Activated CD8-positive, alpha-beta memory T cell treated with anti-CD3 and anti-CD28 coated beads, Interleukin-2, amount 50 U/mL, for 48 hours (primary cell): ENCODE measurements at places on chromosomes 13 and 19.

DNA sequence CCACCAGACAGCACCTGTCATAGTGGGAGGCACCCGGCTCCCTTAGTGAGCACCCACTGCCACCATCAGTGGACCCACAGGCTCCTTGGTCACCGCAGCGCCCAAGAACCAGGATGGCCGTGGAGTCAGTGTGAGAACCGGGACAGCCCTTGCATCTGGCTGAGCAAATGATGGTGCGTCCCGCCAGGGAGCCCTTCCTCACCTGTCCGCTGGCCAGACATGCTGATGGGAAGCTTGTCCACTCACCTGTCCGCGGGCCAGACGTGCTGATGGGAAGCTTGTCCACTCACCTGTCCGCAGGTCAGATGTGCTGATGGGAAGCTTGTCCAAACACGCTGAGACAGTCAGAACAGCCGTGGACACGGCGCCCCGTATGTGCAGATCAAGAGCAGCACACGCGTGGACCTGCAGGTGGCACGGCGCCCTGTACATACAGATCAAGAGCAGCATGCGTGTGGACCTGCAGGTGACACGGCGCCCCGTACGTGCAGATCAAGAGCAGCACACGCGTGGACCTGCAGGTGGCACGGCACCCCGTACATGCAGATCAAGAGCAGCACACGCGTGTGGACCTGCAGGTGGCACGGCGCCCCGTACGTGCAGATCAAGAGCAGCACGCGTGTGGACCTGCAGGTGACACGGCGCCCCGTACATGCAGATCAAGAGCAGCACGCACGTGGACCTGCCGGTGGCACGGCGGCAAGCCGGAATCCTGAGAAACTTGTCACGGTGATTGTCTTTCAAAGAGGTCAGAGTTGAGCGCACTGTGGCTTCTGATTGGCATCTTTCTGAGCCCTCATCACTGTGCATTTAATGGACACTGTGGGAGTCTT lies 40.7 kb upstream of the DCUN1D2 start:
- DNase-seq, result no peak

DNA sequence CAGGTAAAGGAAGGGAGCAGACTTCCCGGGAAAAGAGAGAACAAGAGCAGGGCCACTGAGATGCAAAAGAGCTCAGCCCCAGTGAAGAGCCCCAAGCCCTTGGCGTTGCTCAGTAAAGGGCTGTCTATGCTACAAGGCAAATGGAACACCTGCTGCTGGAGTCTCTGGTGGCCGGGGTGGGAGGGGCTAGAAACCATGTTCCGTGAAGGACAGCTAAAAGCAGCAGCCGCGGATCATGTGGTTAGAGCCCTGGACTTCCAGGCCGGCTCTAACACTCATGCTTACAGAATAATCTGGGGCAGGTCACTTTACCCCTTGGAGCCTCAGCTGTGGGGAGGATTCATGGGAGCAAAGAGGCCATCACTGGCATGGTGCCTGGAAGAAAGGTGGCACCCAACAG lies 17.8 kb downstream of the POU2F2 start:
- no peak for DNase-seq

- peak; percentile 52 for DNase-seq
Measured at GRCh38 chr19:52786078-52786463, 520 bp downstream of the ZNF600 start.

DNA sequence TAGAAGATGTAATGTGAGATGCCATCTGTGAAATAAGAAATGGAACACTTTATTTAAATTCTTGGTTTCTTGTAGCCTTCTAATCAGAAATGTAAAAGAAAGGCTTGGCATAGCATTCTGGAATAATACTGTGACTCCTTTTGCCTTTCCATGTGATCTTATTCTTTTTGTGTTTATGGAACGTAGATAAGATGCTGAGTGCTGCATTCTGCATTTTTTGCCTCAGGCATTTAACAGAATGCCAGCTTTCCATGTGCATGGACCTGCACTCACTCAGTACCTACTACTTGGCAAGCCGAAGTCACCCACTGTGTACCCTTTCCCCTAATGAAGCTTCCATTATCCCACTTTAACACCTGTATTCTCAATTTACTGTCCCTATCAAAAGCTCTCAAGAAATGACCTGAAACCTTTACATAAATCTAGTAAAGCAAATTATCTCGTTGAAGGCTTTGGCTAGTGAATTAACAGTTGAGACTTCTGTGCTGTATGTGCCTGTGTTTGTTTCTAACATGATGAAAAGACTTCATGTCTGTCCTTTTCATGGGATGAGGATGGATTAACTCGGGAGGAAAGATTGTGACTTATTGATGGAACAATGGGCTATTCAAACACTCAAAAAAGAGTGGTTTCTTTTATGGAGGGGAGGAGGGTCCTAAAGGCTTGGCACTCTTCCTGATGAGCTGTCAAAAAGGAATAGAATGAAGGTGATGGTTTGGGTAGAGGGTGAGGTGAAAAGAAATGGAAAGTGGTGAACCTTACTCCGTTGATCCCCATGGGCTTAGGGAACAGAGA lies 44.7 kb upstream of the FRY start:
- DNase-seq, result no peak

DNA sequence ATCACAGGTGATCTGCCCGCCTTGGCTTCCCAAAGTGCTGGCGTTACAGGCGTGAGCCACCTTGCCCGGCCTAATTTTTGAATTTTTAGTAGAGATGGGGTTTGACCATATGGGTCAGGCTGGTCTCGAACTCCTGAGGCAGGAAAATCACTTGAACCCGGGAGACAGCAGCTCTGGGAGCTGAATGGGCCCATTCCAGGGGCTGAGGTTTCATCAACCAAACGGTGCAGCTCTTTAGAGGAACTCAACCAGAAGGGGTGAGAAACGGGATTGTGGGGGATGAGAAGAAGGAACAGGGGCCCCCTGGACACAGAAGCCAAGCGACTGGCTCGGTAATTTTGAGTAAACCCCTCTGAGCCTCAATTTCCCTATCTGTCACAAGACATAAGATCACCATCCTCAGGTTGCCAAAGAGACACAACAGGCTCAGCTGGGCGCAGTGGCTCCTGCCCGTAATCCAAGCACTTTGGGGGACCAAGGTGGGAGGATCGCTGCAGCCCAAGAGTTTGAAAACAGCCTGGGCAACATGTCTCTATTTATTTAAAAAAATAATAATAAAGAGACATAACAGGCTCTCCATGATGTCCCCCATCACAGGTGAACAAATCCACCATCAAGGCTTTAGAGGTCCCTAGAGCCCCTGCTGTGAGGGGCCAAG lies 562 bp downstream of the IQCN start:
- no peak for DNase-seq

DNA sequence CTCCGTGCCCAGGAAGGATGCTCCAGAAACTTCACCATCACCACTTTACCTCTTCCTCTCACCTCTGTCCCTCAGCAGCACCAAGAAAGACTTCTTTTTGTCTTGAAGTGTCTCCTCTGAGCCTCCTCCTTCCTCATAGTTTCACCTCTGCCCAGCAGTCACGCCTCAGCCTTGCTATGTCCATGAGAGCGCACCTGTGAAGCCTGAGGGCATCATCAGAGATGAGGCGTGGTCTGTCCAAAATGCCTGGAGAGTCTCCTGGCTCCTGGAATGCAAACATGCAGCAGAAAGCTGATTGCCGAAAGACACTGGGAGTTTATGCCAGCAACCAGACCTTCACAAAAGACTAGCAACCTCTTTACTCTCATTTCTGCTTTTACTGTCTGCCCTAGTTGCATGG lies 336.6 kb downstream of the TEX29 start:
- DNase-seq, result no peak

- no peak for DNase-seq
Measured at GRCh38 chr13:45954836-45955800, 97.4 kb downstream of the ZC3H13 start.

- no peak for DNase-seq
Measured at GRCh38 chr19:50190439-50190891, 13.0 kb upstream of the MYH14 start.

DNA sequence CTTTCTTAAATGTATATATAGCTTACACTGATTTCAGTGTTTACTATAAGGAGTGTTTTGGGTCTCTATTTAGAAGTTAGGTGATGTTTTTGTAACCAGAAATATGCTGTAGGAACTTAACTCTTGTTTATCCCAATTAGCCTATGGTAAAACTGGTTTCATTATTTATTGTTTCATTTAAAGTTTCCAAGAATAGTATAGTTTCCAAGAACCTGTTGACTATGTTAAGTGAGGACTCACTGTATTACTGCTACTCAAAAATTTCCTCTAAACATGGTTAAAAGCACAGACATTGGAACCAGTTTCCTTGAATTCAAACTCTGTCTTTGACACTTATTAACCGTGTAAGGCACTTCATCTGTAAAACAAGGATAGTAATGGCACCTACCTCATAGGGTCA lies 187.4 kb downstream of the RGCC start:
- no peak for DNase-seq

GRCh38 chr19:4692251-4693077 lies 22.3 kb upstream of the MYDGF start:
- no peak for DNase-seq

GRCh38 chr19:48856921-48857320 lies 11.5 kb downstream of the PLEKHA4 start:
- no peak for DNase-seq

- no peak for DNase-seq
Measured at GRCh38 chr13:59409634-59410200, 754.0 kb downstream of the DIAPH3 start.

- DNase-seq, result no peak
Measured at GRCh38 chr13:46662690-46663089, 109.7 kb downstream of the LRCH1 start.

DNA sequence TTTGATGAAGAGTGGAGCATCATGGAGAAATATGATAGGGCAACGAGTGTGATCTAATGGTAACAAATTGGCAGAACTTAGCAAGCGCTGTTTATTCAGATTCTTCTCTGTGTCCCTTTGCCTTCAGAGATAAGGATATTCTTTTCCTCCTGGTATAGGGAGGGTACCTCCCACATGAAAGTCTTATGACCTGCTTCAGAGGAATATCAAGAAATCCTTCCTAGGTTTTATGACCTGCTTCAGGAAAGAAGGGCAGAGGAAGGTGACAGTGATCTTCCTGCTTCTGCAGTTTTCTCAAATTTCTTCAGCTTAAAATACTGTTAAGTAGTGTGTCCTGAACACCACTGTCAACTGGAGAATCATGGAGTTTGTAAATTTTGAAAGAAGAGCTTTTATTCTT lies 144.3 kb downstream of the DNAJC15 start:
- DNase-seq, result no peak

DNA sequence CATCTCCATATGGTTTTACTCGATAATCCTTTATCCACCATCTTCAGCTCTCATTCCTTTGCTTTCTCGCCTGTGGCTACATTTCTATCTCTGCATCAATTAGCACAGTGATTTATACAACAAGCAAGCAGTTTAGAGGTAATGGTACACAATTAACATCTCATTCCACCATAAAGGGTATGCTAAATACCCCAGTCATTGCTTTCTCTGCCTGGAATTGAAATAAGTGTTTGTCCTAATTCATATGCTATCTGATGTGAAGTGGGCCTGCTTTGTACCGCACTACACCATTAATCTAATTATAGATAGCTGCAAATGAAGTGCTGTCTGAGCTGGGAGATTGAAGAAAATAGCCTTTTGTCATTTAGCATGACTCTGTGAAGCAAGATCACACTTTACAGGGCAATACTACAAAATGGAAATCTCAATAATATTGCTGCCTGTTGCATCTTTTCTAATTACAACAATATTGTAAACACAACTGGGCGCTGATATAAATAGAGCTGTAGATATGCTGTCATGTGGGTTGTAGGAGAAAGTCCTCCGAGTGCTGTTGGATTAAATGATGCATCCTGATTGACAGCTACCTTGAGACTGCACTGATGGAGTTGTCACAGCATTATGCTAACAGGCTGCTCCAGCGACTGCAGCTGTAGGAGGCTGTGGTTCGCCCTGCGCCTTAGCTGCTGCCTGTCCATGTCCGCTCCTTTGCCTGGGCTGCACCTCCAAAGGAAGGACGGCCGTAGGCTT lies 78.2 kb downstream of the GGACT start:
- DNase-seq, result no peak

GRCh38 chr19:29415507-29415906 lies 110.3 kb upstream of the VSTM2B start:
- DNase-seq, result no peak

- no peak for DNase-seq
Measured at GRCh38 chr19:58204566-58204965, 21.7 kb downstream of the ZNF274 start.

- no peak for DNase-seq
Measured at GRCh38 chr13:59879281-59879680, 284.4 kb downstream of the DIAPH3 start.

GRCh38 chr13:20049558-20050473 lies 91.3 kb downstream of the ZMYM2 start:
- DNase-seq, result no peak
